Progenitor cell of endocrine pancreas (in vitro differentiated cells): ENCODE measurements at places on chromosomes 2 and 18.

- no peak for DNase-seq
These were observed 1116.2 kb downstream of the SUCLG1 start for GRCh38 chr2:83342860-83343329.

GRCh38 chr2:144671695-144672455 is 152.0 kb upstream of the ZEB2 start:
- no peak for DNase-seq

- DNase-seq: peak; percentile 57
These were observed at the start of gene GALNT14 for GRCh38 chr2:31138037-31138962. Gene GALNT14, minus strand, starts transcription at chr2:31138440. Its CDS starts 354 bp downstream, at chr2:31138086.

- no peak for DNase-seq
These were observed 92.4 kb downstream of the INPP5D start for GRCh38 chr2:233152541-233152940.

DNA sequence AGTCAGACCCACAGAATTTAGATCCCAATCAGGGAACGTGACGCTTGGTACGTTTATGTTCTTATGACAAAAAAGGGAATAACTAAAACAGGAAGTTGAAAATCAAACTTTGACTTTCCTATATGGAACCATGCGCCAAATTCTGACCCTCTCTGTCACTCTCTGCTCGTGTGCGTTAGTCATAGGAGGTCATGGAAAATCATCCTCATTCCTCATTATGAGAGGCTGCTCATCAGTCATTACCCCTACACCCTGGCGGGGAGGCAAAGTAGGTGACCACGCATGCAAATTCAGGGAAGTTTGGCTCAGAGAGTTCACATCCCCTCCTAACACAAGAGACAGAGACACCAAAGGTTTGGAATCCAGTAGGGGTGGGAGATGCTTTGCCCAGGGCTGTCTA is 15.5 kb downstream of the IL1F10 start:
- DNase-seq: no peak
